ENCODE measurements at places on chromosomes 2 and 18.

- no peak for DNase-seq
These were observed 118.4 kb upstream of the DAPL1 start for GRCh38 chr2:158676696-158677095.

GRCh38 chr2:220034426-220035130, 407.1 kb downstream of the SLC4A3 start:
- no peak for DNase-seq

GRCh38 chr18:36758623-36759022, 70.2 kb downstream of the TPGS2 start:
- DNase-seq, result no peak

GRCh38 chr2:119707117-119708087, 28.4 kb downstream of the TMEM177 start:
- DNase-seq, result no peak

DNA sequence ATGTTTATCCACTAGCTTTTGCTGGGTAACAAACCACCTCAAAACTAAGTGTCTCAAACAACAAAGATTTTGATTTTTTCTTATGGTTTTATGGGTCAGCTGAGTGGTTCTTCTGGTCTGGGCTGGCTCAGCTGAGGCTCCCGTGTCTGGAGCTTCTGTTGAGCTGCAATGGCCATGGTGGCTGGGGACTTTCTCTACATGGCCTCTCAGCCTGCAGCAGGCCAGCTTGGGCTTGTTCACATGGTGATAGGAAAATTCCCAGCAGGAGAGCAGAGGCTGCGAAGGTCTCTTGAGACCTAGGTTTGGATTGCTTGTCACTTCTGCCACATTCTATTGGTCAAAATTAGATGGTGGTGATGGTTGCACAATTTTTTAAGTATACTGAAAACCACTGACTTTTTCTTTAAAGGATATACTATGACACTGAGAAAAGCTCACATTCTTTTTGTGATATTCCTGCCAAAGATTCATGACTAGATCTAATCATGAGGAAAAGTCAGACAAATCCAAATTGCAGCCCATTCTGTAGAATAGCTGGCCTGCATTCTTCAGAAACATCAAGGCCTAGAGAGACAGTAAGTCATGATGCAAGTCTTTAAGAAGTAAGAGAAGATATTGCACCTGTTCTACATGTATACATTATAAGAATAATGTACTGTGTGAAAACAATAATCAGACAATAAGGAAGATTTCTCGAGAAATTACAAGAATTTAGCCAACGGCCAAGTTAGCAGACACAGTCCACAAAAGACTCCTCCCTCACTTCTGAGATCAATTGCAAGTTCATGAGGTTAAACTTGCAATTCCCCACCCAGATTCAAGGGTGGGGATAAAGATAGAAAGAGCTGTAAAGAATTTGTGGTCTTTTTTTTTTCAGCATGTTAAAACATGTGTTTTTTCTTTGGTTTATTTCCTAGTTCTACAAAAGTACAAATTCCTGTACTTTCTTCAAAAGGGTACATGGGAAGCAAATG, 35.0 kb upstream of the IL1R2 start:
- DNase-seq, result no peak

- no peak for DNase-seq
These were observed 67.2 kb downstream of the SPRED2 start for GRCh38 chr2:65364986-65365733.

GRCh38 chr2:17648581-17648980, 105.0 kb downstream of the SMC6 start:
- DNase-seq, result no peak

DNA sequence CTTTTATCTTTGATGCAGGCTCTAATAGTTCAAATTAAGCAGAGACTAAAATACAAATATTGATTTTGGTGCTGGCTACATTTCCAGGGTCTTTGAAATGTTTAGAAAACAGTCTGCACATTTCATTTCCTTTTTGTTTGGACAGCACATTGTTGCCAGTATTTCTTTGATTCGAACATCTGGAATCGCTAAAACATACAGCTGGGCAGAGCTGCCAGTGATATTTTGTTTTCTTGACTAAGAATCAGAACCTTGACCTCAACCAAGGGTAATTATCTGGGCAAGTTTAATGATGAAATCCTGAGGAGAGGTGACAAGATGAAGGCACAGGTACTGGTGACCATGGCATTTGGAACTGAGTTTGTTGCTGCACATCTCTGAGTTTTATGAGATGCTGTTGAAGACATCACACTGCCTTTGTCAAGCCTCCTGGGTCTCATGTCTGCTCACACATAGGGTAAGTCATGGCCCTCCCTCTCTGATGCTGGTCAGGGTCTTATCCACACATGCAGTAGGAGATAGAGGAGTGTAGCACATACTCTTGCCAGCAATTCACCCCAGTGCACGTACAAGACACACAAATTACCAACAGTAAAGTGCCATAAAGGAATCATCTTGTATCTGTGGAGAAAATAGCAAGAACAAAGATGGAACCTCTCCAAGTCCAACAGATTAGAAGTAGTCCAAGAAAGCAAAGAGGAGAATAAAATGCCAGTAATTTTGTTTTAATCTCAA, 391.9 kb downstream of the RND3 start:
- DNase-seq, result no peak

DNA sequence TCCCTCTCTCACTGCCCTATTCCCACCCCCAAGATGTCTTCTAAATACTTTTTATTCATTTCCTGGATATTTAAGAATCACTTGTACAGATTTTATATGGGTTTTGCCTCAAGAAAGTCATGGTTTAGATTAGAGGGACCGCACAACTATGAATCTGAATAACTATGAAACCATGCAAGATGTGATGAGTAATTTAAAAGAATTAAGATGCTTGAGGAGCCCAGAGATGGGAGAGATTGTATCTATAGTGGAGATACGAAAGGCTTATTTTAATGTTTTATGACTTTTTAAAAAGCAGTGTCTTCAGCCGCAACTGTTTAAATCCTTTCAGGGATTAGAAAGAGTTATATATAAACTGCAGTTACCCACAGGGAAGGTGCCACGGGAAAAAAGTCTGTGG, 324.1 kb downstream of the LPIN1 start:
- no peak for DNase-seq

- DNase-seq, result no peak
These were observed 22.6 kb downstream of the EIF4E2 start for GRCh38 chr2:232573042-232573441.

DNA sequence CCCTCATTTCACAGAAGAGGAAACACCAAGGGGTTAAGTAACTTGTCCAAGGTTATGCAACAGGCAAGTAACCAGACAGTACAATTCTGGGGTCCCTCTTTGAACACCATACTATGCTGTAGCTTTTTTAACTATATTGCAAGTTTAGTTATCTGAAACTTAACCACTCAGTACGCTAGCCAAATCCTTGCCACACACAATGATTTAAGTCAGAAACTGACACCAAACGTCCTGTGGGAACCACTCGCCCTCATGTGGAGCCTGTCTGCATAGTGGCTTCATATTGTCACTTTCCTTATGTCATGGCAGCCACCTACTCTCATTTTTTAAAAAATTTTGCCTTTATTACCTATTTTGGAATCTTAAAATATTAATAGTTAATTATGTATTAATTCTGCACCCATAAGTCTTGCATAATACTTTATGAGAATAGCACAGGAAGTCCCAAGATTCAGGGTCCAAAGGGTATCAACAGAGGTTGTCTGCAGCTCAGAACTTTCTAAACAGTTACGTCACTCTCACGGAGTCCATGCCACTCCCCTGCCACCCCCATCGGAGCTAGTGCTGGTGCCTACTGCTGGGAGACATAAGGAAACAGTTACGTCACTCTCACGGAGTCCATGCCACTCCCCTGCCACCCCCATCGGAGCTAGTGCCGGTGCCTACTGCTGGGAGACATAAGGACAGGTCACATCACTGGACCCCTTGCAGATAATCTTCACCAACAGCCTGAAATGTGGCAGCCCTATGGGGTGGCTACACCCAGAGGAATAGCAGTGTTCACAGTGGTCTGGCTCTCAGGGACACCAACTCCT, 99.0 kb downstream of the L3MBTL4 start:
- no peak for DNase-seq

- DNase-seq, result no peak
These were observed 1104.0 kb upstream of the PIK3C3 start for GRCh38 chr18:40851014-40851429.

GRCh38 chr2:75238670-75239330, 39.5 kb upstream of the TACR1 start:
- no peak for DNase-seq

DNA sequence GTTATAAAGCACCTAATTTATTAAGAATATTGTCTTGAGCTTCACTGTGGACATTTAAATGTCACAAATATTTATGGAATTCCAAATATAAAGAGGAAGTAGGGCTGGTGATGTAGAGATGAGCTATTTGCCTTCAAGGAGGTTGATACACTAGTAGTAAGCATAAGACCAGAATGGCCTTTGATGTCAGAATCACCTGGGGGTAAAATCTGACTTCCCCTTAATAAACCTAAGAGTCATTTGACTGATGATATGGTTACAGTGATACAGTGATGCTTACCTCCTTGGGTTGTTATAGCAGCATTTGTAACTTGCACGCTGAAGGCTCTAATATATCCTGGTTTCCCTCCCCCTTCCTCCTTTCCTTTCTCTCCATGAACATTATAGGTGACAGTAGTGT, 143.7 kb downstream of the CERS6 start:
- no peak for DNase-seq

- no peak for DNase-seq
These were observed 812.9 kb upstream of the ACVR2A start for GRCh38 chr2:147031897-147032296.

DNA sequence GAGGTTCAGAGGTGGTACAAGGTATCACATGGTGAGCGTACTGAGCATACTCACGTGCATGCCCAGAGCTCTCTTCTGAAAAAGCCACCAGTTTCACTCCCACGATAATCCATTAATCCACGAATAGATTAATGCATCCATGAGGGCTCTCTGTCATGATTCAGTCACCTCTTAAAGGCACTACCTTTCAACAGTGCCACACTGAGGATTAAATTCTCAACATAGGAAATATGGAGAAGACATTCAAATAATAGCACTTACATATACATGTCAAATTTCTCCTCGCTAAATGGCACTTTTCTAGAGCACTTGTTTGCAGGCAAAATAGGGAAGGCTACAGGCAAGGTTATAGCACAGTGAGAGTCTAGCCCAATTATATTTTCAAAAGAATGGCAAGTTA, 825.9 kb downstream of the TRIB2 start:
- DNase-seq, result no peak

DNA sequence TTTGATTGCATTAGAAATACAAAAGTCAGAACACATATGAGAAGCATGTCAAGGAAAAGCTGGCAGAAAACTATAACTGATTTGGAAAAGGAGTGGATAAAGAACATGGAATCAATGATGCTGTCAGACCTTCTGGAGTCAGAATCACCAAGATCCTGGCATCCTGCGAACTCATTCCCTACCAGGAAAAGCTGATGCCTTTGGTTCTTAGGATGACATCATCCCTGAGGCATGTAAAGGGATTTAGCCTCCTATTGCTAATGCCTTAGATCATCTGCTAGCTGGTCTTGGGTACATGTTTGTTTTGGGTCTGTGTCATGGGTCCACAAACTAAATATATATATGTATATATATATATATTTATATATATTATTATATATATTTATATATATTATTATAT, 680.7 kb downstream of the EPHA4 start:
- DNase-seq, result peak; percentile 36

DNA sequence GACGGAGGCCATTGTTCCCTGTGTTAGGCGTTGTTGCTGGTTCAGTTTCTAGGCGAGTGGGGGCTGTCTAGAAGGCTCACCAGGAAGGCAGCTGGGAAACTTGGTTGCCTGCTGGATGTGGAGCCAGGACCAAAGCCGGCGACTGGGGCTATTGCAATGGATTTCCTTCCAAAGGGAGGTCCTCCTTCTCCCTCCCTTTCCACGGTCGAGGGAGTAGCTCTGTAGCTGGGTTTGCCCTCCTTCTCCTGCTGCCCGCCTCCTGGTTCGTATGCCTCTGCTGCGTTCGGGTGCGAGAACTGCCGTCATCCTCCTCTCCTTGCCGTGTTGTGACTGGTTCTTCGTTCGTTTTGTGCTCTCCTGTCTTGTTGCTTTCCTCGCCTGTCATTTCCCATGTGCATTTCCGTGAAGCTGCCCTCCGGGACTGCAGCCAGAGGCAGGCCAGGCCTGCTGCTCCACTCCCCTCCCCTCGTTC, 203.4 kb downstream of the NEDD4L start:
- no peak for DNase-seq

DNA sequence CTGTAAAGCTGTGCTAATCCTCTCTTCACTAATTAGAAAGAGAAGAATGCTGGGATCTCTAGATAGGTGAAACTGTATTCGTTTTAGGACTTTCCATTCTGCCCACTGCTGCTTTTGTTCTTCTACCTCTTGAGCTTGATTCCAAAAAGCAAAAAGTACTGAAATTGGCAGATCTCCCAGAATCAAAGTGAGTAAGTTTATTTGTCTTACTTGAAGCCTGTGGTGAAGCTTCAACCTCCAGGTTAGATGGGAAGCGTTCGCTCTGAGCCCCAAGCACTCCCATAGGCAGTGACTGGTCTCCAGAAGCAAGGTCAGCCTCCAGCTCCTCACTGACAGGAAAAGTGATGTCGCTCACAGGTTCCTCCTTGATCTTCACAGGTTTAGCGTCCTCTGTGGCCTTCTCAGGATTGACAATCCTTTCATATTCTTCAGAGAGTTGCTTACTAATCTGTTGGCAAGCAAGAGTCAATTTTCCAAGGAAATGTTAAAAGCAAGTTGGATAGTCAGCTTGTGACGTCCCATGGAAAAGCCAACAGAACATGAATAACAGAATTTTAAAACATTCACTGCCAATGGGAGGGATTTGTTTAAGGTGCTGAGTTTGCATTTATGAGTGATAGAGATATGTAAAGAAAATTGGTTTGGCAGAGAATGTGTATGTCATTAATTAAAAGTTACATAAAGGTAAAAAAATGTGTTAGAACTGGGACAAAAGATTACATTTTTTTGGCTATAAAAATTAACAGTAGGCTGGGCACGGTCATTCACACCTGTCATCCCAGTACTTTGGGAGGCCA, 8.1 kb downstream of the SUPT7L start:
- no peak for DNase-seq

DNA sequence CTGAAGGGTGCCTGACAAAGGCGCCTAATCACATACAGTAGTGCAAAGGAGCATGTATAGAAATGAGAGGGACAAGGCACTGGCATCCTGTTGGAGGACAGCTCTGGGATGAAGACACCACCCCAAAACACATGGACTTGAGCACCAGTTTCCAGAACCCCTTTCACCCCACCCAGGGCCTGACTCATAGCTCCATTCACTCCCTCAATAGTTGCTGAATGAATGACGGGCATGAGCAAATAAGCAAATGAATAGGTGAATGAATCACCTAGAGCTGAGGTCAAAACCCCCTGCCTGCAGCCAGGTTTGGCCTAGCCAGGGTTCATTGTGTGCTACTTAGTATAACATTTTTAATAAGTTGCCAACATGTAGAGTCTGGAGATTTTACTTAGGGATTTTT, 66.3 kb downstream of the NRP2 start:
- DNase-seq, result no peak

DNA sequence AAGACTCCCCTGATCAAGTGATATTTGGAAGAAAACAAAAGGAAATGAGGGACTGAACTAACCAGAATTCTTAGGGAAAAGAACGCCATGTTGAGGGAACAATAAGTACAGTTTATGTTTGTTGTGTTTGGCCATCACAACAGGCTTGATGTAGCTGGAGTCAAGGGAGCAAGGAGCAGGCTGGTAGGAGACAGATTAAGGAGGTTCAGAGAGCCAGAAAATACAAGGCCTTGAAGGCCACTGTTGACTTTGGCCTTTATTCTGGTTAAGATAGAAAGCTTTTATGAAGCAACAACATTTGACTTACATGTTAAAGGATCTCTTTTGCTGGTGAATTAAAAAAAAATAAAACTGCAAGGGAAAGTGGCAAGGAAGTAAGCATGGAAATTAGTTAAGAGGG, 754.1 kb upstream of the SLC8A1 start:
- no peak for DNase-seq
